ENCODE measurements at places on chromosomes 1 and 21. TPM values are rescaled to one million over a fixed set of nuclear protein-coding genes. Genes with fewer than 3 reads are reported as not detected.

Gene VN1R5
- total RNA-seq = not detected

Gene ATP1A2
- 0.72 TPM for total RNA-seq

Gene CCDC181
- total RNA-seq = 0.29 TPM

Gene NBPF19
- 33.6 TPM for total RNA-seq

Gene LSM10
- total RNA-seq = 6.2 TPM

Gene VHLL
- total RNA-seq = not detected

Gene WNT3A
- not detected for total RNA-seq

Gene CYP4A11
- total RNA-seq = not detected

Gene CD1D
- total RNA-seq = under 0.01 TPM

Gene SELENBP1
- total RNA-seq = 28.3 TPM

Gene ZNF678
- total RNA-seq = 3.6 TPM

Gene OR2G6
- not detected for total RNA-seq

Gene GSTM5
- total RNA-seq = 2.1 TPM

Gene FCER1G
- 0.29 TPM for total RNA-seq

Gene SPOCD1
- 58.6 TPM for total RNA-seq

Gene BEND5
- 1.2 TPM for total RNA-seq

Gene SSU72
- 73.1 TPM for total RNA-seq

Gene CACHD1
- 5.1 TPM for total RNA-seq

Gene ITGB2
- 15.2 TPM for total RNA-seq

Gene ADORA3
- not detected for total RNA-seq

Gene LMOD1
- 17.1 TPM for total RNA-seq

Gene KCNN3
- under 0.01 TPM for total RNA-seq
